ENCODE measurements at places on chromosomes 12 and 14. TPM values are rescaled to one million over a fixed set of nuclear protein-coding genes. Genes with fewer than 3 reads are reported as not detected.
A peak's percentile ranks its signal among the peaks of the same experiment; 100 is the strongest.

Gene LDHB
- 194 TPM for total RNA-seq

Gene HOXC9
- not detected for total RNA-seq

Gene DEPDC4
- not detected for total RNA-seq

DNA sequence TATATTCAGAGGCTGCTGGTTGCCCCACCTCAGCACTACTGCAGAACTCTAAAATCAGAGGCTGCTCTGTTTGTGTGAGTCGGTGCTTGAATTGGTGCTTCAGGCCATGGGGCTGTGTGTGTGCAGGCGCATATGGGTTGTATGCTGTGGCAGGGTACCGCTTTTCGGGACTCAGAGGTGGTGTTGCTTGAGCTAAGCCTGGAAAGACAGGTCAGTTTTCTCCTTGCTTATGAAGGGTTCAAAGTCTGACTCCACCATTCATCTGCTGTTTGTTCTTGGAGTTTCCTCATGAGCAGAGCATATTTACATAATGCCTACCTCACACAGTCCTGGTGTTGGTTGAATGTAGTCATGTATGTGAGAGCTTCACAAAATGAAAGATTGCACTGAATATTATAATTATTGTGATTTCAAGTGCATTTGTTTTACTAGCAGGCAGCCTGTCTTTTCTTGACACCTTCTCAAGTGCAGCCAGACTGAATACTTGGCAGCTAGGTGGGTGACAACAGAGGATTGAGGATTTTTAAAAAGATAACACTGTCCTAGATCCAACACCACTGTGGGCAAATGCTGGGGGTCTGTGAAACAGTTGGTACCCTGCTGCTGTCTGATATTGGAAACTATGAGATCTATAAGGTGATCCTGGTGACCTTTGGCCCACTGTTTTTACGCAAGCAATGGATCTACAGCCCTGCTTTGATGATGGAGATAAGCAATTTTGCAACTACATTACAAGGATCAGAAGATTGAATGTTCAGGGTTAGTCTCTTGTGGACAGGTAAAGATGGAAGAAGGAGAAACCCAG, 1.0 kb upstream of the ANG start:
- H3K4me3 ChIP-seq = no peak overlapping the region
- no peaks in the 10 kb centered on the region for H3K27me3 ChIP-seq
- peaks cover 60% of the 10 kb centered on the region for H3K4me1 ChIP-seq
- peak; percentile 47 for DNase-seq

- DNase-seq = no peak
- no peak overlapping the region for H3K4me3 ChIP-seq
- H3K27me3 ChIP-seq = no peaks in the 10 kb centered on the region
- H3K4me1 ChIP-seq = no peaks in the 10 kb centered on the region
- no peaks in the 10 kb centered on the region for H3K36me3 ChIP-seq
Measured at GRCh38 chr12:119325813-119326212, 8.7 kb upstream of the CCDC60 start.

GRCh38 chr14:60095781-60096450, 4.2 kb downstream of the PCNX4 start:
- H3K4me3 ChIP-seq = no peak overlapping the region
- H3K27ac ChIP-seq = no peak overlapping the region
- peaks cover 23% of the 10 kb centered on the region for H3K4me1 ChIP-seq
- no peak for DNase-seq

Data from body of pancreas (tissue), 4 donors.